Stimulated activated CD8-positive, alpha-beta memory T cell treated with anti-CD3 and anti-CD28 coated beads, Interleukin-15, amount 100 ng/mL, for 4 hours (primary cell): ENCODE measurements at places on chromosomes 13 and 19.

DNA sequence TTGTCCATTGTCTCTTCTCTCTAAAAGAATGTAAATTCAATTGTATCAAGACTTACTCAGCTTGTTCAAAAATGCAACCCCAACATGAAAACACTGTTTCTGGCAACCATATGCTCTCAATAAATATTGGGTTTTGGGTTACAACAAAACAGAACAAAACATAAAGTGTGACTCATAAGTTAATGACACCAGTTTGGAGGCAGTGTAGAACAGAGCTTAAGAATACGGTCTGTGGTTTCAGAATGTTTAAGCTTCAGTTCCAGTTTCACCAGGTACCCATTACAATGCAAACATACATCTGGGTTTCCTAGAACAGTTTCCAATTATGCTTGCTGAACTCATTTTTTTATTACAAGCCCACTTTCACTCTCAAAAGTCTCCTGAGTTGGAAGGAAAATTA, 285.8 kb upstream of the PCDH9 start:
- DNase-seq: no peak

GRCh38 chr13:50957620-50958019, 48.0 kb downstream of the RNASEH2B start:
- no peak for DNase-seq

DNA sequence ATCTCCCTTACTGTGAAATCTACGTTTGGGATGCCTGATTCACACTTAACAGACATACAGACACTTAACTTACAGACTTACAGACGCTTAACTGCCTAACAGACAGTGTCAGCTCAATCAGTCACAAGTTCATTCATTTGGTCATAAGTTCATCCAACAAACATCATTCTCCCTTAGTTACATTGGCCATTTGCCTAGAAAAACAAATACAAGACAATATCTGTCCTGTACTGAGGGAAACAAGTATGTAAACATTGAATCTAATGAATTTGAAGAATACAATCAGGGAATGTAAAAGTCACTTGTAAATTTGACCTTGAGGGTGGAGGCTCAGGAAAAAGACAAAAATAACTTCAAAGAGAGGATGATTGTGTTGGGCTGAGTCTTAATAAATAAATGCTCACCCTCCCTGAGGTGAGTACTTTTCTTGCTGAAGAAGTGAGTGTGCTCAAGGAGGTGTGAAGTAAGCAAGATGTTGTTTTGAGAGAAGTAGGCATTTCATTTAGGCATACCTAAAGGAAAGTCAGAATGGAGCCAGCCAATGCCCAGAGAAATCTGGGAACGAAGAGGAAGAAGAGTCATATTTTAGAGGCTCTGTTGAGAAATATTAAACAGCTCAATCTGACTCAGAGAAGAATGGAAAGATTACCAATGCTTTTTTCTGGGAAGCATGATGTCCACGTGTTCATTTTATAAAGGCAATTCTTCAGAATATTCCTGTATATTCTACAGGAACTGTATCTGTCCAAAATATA, 958.4 kb upstream of the SLC10A2 start:
- no peak for DNase-seq

GRCh38 chr19:34633802-34634201, 43.2 kb downstream of the SCGB2B2 start:
- DNase-seq: no peak

DNA sequence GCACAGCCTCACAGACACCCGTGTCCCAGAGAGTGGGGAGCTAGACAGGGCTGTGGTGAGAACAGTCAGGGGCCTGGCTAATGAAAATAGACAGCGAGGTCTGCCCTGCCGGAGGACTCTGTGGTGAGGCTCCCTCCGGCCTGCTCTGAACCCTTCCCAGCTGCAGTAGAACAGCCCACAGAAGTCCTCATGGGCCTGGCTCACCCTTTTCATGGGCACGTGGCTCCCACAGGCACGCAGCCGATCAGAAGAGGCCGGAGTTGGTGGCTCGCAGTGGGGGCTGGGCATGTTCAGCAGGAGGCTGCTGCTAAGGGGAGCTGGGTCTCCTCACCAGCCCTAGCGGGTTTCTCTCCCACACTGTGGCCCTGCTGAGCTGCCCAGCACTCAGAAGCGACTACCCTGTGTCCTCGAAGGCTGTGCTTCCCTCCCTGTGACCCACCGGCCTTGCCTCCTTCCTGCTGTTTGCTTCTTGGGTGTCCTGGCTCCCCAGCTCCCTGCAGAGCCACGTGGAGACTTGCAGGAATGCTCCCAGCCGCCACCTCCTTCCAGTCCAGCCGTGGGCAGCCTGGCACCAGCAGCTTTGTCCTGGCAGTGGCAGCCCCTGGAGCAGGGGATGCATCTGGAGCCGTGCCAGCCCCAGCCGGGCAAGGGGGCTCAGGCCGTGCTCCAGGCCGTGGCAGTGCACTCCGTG, 138.7 kb downstream of the KDM4B start:
- DNase-seq: no peak

DNA sequence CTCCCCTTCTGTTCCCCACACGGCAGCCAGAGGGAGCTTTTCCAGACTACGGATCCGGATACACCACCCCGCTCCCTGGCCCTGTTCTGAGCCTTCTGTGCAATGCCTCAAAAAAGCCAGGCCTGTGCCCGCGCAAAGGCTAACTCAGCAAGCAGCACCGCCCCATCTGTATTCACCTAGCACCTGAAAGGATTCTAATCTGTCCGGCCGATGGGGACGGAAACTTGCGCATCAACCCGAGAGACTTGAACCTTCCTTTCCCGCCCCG, 589 bp downstream of the ZBTB45 start:
- DNase-seq: no peak

GRCh38 chr19:35011737-35012682, 11.9 kb downstream of the GRAMD1A start:
- no peak for DNase-seq

DNA sequence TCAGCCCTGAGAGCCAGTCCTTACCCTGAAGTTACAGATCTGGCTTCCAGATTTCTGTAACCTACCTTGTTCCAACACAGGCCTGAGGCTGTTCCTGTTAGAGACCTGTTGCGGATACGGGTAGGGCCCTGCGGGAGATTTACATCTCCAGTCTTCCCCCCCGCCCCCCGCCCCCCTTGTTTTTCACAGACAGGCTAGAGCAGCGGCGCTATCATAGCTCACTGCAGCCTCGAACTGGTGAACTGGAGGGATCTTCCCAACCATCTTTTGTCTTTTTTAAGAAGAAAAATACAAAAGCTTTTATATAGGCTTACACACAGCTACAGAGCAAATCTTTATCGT, 10.6 kb upstream of the CEACAM21 start:
- DNase-seq: no peak

DNA sequence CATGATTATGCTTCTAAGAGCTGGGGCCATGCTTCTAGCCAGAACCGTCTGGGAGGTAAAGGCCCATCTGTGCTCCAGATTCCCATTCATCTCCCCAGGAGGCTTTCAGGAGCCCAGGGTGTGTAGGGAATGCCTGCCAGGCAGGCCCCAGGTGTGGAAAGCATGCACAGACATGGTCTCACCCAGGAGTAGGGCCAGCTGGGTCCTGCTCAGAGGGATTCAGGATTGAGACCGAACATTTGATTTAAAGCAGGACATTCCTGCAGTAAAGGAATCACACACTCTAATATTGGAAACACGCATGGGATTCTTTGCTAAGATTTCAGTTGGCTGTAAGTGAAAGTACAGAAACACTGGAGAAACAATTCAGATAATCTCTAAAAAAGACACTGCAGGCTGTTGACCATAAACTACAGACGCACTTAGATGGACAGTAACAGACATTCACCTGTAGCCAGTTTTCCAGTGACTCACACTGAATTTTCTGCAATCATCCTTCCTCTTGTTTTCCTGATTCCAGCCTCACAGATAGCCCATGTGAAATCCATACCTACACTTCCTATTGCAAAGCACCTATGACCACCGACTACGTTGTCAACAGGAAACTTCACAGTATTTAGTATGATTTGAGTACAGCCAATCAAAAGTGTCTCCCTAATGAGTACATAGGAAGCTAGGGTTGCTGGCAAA, 257.8 kb downstream of the TBC1D4 start:
- DNase-seq: no peak

DNA sequence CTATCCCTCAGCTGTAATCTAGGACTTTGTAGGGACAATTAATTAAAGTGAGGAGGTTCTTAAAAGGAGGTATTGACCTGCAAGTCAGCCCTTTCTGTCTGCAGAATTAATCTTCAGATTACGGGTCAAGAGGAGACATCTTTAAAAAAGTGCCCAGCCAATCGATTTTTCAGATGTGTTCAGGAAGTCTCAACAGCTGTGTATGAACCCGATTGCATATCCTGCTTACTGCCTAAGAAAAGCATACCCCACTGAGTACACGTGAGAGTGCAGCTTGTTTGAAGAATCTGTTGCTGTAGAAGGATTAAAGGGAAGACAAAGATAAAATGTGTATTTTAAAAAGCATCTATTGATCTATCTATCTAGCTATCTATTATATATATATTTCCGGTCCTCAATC, 1194.5 kb downstream of the UQCRFS1 start:
- no peak for DNase-seq

GRCh38 chr13:45518525-45519245, 53.9 kb downstream of the COG3 start:
- DNase-seq: no peak

GRCh38 chr19:19075126-19075525, 11.3 kb downstream of the SLC25A42 start:
- no peak for DNase-seq

DNA sequence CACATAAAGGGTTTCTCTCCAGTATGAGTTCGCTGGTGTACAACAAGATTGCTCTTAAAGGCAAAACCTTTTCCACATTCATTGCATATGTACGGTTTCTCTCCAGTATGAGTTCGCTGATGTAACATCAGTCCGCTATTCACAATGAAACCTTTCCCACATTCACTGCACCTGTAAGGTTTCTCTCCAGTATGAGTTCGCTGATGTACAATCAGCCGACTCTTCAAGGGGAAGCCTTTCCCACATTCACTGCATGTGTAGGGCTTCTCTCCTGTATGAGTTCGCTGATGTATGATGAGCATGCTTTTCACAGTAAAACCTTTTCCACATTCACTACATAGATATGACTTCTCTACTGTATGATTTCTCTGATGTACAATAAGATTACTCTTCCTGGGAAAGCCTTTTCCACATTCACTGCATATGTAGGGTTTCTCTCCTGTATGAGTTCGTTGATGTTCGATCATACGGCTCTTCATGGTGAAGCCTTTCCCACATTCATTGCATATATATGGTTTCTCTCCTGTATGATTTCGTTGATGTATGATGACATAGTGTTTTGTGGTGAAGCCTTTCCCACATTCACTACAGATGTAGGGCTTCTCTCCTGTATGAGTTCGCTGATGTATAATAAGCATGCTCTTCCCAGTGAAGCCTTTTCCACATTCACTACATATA, 6.0 kb upstream of the ZNF614 start:
- DNase-seq: no peak

DNA sequence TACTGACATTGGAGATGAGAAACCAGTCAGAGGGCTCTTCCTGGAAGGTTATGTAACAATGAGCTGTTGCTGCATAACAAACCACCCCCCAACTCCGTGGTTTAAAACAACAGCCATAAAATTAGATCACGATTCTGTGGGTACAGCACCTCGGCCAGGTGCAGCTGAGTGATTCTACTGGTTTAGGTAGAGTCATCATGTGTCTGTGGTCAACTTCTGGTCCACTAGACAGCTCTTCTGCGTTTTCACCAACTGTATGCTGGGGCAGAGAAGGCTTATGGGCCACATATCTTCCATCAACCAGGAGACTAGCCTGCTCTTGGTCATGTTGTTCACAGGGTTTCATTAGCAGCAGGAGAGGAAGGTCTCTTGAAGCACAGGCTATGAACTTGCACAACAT, 585.5 kb downstream of the KCTD12 start:
- DNase-seq: no peak

DNA sequence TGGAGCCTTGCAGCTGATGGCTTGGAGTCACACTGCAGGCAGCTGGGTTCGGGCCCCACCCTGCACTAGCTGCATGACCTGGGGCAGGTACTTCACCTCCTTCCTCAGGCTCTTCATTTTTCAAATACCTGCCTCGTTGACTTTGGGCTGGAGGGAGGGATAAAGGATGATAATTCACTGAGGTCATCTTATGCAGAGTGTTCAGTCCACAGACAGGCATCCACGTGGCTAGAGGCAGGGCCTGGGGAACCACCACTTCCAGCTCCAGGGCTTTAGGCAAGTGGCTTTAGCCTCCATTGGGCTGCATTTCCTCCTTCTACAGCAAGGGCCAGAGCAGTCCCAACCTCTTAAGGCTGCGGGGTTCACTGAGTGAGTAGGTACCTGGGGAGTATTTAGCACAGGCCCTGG, 84.8 kb downstream of the SIPA1L3 start:
- no peak for DNase-seq

- DNase-seq: no peak
Observed at GRCh38 chr13:25292301-25292700, 5.0 kb upstream of the MTMR6 start.

- no peak for DNase-seq
Observed at GRCh38 chr13:100461309-100462030, 127.1 kb downstream of the GGACT start.

- DNase-seq: no peak
Observed at GRCh38 chr19:16518483-16519229, 22.5 kb downstream of the C19orf44 start.

GRCh38 chr13:113816946-113817859, 46.7 kb downstream of the GAS6 start:
- peak; percentile 51 for DNase-seq

DNA sequence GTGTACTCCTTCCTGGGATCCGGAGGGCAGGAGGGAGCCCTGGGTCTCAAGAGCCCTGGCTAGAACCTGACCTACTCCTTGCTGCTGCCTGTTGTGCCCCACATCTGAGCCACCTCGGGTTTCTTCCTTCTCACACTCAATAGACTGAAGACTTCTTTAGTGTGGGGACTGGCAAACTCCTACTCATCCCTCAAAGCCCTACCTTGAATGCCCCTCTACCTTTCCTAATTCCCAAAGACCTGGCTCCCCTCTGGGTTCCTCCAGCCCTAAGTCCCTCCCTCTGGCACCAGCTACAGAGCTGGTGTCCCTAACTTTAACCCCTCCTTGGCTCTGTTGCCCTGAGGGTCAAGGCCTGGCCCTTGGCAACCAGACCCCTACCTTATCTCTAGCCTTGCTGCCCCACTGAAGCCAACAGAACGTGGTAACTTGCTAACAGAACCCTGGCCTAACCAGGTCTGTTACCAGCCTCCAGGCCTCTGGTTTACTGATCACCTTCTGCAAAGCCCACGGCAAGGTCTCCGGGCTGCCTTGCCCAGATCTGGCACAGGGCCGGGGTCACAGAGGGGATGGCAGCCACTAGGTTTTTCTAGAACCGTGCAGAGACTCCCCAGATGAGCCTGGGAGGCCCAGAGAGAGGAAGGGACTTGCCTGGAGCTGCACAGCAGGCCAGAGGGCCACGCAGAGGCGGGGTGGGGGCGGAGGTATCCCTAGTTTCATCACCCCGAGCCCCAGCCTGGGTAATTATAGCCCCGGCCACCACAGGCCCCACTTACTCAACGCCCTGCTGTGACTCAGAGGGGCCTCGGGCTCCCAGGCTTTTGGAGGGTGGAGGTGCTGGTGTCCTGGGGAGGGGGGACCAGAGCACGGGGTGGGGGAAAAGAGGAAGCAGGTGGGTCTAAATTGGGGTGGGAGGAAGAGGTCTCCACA, 15.3 kb downstream of the ZBTB7A start:
- DNase-seq: no peak
